ENCODE measurements at places on chromosomes 7 and 10.

DNA sequence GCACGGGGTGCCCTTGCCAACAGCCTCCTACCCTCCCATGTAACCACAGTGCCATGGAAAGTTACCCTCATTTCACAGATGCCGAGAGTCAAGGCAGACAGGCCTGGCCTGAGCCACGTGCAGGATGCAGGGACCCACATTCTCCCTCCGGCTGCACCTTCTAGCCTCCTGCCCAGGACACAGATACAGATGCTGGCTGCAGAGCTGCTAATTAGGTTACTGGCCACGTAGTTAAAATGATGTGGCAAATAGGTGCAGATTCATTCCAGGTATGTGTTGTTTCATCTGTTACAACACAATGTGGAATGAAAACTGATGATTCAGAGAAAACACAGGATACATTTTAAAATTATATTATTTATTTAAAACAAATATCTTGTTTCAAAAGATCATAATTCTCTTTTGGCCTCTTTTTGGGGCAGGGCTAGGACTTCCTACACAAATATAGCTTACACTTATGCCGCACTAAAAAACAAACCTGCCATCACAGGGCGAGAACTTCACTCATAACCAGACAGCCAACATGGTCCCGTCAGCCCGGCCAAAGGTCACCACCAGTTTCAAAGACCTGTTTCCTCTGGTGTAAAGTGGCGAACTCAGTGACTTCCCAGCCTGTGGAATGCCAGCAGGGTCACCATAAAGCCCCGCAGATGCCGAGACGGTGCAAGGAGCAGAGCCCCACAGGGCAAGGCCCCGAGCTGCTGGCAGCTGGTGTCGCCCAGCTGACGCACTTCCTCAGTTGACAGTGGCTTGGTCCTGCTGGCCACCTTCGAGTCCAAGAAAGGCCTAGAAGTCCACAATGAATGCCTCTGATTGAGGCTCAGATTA lies 83.5 kb downstream of the TNS3 start:
- no peaks in the 10 kb centered on the region for H3K36me3 ChIP-seq
- H3K27me3 ChIP-seq: no peaks in the 10 kb centered on the region
- peak overlapping the region; percentile 82 for H3K27ac ChIP-seq
- H3K4me1 ChIP-seq: peaks cover 83% of the 10 kb centered on the region
- H3K4me3 ChIP-seq: no peak overlapping the region

DNA sequence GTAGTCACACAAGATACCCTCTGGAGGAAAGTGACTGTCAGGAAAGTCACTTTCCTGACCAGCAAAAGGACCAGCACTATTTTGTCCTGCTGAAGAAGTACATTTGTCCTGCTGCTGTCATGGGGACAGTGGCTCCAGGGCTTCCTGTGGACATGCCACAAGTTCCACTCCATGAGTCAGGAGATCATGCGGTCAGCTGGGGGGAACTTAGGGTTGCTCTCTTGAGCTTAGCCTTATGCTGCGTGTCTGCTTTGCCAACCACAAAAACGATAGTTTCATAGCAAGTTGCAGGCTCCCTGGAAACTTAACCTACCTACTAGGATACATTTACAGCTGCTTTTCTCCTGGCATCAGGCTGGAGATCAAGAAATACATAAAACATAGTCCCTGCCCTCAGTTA lies 19.8 kb upstream of the ALOX5 start:
- H3K4me3 ChIP-seq: no peak overlapping the region
- no peaks in the 10 kb centered on the region for H3K36me3 ChIP-seq
- no peak for DNase-seq
- no peak overlapping the region for H3K27ac ChIP-seq
- H3K27me3 ChIP-seq: peaks cover 42% of the 10 kb centered on the region

GRCh38 chr7:157903710-157904109 lies 566.9 kb downstream of the DNAJB6 start:
- H3K4me3 ChIP-seq: no peak overlapping the region
- H3K4me1 ChIP-seq: peaks cover 21% of the 10 kb centered on the region
- no peak for DNase-seq
- no peaks in the 10 kb centered on the region for H3K27me3 ChIP-seq
- H3K36me3 ChIP-seq: no peaks in the 10 kb centered on the region

DNA sequence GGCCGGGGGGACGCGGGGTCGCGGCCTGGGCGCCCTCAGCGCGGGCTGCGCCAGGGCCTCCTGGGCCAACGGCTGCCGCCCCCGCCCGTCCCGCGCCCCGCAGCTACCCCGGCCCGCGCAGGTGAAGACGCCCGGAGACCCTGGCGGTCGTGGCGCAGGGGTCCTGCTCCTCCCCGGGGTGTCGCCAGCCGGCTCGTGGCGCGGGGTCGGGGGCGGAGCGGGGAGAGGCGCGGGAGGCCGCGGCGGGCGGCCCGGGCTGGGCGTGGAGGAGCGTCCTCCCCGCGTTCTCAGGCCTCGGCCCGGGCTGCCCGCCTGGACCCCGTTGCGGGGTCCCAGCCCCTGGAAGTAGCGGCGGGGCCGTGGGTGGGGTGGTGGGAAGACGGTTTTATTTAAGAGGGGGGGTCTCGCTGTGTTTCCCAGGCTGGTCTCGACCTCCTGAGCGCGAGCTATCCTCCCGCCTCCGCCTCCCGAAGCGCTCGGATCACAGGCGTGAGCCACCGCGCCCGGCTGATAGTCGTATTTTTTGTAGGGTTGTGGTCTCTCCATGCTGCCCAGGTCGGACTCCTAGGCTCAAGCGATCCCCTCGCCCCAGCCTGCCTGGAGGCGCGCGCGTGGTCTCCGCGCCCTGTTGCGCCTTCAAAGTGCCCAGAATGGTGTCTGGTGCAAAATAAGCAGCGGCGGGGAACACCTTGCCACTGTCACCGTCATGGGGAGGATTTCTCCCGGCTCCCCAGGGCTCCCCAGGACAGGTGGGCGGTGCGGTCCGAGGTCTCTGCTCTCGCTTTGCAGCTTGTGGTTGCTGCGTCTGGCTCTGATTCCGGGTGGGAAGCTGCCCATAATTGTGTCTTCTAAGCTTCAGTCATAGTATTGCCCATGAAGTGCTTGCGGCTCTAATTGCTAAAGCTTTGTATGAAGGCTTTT lies 15.3 kb upstream of the SUN1 start:
- H3K36me3 ChIP-seq: no peaks in the 10 kb centered on the region
- H3K4me1 ChIP-seq: peaks cover 52% of the 10 kb centered on the region
- H3K27me3 ChIP-seq: peaks cover 29% of the 10 kb centered on the region
- no peak for DNase-seq
- peak overlapping the region; percentile 91 for H3K4me3 ChIP-seq

- H3K4me1 ChIP-seq: peaks cover 10% of the 10 kb centered on the region
- peaks cover 29% of the 10 kb centered on the region for H3K27me3 ChIP-seq
- H3K36me3 ChIP-seq: no peaks in the 10 kb centered on the region
- H3K4me3 ChIP-seq: no peak overlapping the region
- no peak for DNase-seq
Measured at GRCh38 chr10:132880128-132880981, 62.0 kb downstream of the CFAP46 start.

GRCh38 chr7:117192108-117192507 lies 130.8 kb downstream of the WNT2 start:
- no peak overlapping the region for H3K4me3 ChIP-seq
- peaks cover 2% of the 10 kb centered on the region for H3K36me3 ChIP-seq
- no peaks in the 10 kb centered on the region for H3K27me3 ChIP-seq
- DNase-seq: no peak
- no peaks in the 10 kb centered on the region for H3K4me1 ChIP-seq

DNA sequence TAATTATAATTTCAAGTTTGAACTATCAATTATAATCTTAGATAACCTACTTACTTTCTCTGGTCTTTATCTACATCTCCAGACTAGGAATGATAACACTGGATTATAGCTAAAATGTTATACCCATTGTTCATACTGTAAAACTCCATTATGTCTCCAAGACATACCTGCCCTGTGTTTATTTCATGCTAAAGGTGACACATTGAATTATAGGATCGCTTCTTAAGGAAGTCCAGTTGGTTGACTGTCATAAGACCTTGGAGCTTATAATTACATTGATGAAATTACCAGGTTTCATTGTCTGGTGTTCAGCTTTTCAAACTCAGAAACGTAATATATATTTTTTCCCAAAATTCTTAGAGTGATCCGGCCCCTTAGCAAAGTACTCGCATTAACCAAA lies 15.5 kb upstream of the HERC4 start:
- no peaks in the 10 kb centered on the region for H3K36me3 ChIP-seq
- DNase-seq: no peak
- H3K27me3 ChIP-seq: no peaks in the 10 kb centered on the region

DNA sequence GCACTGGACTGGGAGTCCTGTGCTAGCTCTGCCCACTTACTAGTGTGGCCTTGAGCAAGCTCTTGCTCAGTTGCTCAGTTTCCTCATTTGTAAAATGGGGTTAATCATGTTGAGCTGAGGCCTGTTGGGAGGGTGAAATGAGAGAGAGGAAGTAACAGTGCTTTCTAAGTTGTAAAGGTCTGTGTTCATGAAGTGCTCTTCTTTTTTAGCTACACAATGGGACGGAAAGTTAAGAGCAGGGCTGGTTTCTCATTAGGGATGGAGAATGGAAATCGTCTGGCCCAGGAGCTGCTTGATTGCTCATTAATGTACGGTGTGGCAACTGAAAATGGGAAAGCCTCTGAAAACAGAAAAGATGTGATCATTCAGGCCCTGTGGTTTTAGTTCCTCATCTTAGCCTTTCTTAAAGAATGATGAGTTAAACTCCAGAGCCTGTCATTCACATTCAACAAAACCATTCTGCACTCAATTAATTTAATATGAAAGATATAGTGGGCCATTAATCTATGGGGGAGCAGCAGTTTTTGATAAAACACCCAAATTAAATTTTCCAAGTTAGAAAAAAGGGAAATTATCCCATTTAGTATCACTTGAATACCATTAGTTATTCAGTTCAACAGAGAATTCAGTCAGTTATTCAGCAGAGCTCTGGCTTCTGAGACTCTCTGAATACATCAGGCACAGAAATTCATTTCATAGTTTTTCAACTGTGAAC lies 60.5 kb downstream of the SH2D4B start:
- DNase-seq: no peak
- H3K27ac ChIP-seq: no peak overlapping the region
- H3K36me3 ChIP-seq: no peaks in the 10 kb centered on the region
- no peak overlapping the region for H3K4me3 ChIP-seq

DNA sequence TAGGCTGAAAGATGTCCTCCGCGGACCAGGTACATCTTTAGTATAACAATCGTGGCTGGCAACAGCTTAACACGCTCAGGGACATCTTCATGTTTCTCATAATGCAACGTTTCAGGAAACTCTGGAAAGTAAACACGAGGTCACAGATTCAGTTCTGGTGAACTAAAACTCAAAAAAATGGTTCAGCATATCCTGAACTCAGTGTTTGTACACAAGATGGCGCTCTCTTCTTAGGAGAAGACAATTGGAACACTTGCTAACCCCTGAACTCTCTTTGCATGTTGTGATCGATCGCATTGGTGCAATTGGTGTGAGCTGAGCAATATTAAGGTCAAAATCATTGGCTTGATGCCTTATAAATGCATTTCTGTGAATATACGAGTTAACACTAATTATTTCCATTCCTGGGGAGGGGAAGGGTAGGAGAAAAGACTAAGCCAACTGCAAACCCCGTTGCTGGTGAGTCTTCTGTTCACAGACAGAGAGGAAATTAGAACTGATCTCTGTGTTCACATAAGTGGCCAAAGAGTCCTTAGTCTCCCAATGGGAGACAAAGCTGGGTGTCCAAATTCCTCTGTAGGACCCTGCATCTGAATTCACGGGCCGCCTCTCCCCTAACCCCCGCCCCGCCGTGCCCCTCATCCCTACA lies 52.6 kb upstream of the FAM180A start:
- no peaks in the 10 kb centered on the region for H3K36me3 ChIP-seq
- H3K4me1 ChIP-seq: peaks cover 21% of the 10 kb centered on the region
- no peak overlapping the region for H3K4me3 ChIP-seq
- H3K27me3 ChIP-seq: peaks cover 3% of the 10 kb centered on the region
- DNase-seq: peak; percentile 36
- no peak overlapping the region for H3K27ac ChIP-seq

DNA sequence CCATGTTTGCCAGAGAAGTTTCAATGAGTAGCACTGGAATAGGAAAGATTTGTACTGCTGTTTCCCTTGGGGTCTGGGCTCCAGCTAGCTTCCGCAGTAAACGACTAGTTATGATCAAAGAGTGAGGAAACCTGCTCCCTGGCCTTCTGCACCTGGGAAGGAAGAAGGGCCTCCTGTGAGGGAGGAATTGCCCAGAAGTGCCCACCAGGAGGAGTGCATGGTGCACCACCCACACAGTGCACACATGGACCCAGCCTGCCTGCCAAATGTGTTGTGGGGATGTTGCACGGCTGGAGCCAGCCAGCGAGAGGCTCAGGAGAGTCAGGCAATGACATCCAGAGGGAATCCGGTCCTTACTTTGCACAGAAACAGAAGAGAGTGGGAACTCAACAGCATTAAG lies 27.0 kb upstream of the FAM107B start:
- H3K27me3 ChIP-seq: peaks cover 32% of the 10 kb centered on the region
- H3K4me3 ChIP-seq: no peak overlapping the region
- DNase-seq: no peak
- no peaks in the 10 kb centered on the region for H3K4me1 ChIP-seq
- no peak overlapping the region for H3K27ac ChIP-seq

DNA sequence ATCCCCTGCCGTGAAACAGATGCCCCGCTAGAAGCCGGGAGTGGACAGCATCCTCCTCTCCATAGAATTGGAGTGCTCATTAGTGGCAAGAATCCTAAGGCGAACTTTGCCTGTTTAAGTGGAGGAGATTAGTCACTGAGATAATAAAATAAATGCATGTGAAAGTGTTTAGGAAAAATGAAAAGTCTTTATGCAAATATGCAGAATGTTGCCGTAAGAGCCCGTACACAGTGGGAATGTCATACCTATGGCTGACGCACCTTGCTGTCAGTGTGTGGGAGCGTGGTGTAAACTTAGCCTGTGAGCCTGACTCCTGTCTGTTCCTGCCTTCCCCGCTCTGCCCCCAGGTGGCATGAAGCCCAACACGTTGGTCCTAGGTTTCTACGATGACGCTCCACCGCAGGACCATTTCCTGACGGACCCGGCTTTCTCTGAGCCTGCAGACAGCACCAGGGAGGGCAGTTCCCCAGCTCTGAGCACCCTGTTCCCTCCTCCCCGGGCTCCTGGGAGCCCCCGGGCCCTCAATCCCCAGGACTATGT lies 1.7 kb upstream of the TRIP6 start:
- H3K4me1 ChIP-seq: peaks cover 17% of the 10 kb centered on the region
- no peaks in the 10 kb centered on the region for H3K36me3 ChIP-seq
- no peak overlapping the region for H3K27ac ChIP-seq
- no peaks in the 10 kb centered on the region for H3K27me3 ChIP-seq
- H3K4me3 ChIP-seq: peak overlapping the region; percentile 76

- H3K36me3 ChIP-seq: no peaks in the 10 kb centered on the region
- H3K4me1 ChIP-seq: peaks cover 26% of the 10 kb centered on the region
- H3K27ac ChIP-seq: peak overlapping the region; percentile 91
- H3K27me3 ChIP-seq: no peaks in the 10 kb centered on the region
- DNase-seq: peak; percentile 11
- peak overlapping the region; percentile 31 for H3K4me3 ChIP-seq
Measured at GRCh38 chr10:70715853-70716795, 43.8 kb downstream of the ADAMTS14 start.

- DNase-seq: no peak
- H3K4me1 ChIP-seq: peaks cover 9% of the 10 kb centered on the region
- H3K27me3 ChIP-seq: no peaks in the 10 kb centered on the region
Measured at GRCh38 chr10:104077663-104078151, 8.0 kb downstream of the COL17A1 start.

GRCh38 chr10:43128958-43129706 lies 9.1 kb upstream of the CSGALNACT2 start:
- no peaks in the 10 kb centered on the region for H3K36me3 ChIP-seq
- no peaks in the 10 kb centered on the region for H3K4me1 ChIP-seq
- peaks cover 2% of the 10 kb centered on the region for H3K27me3 ChIP-seq

- peak overlapping the region; percentile 99 for H3K4me3 ChIP-seq
- no peaks in the 10 kb centered on the region for H3K27me3 ChIP-seq
- H3K4me1 ChIP-seq: peaks cover 51% of the 10 kb centered on the region
- DNase-seq: peak; percentile 51
- no peaks in the 10 kb centered on the region for H3K36me3 ChIP-seq
- peak overlapping the region; percentile 92 for H3K27ac ChIP-seq
Measured at GRCh38 chr7:35801392-35802101, 690 bp downstream of the SEPTIN7 start.

Data from neural crest cell (in vitro differentiated cells).